ENCODE measurements at places on chromosomes 13 and 19.

- no peaks in the 10 kb centered on the region for H3K27me3 ChIP-seq
- peaks cover 3% of the 10 kb centered on the region for H3K4me1 ChIP-seq
- H3K4me3 ChIP-seq: no peak overlapping the region
- no peak overlapping the region for H3K27ac ChIP-seq
These were observed 142.6 kb downstream of the CRYL1 start for GRCh38 chr13:20383058-20383457.

DNA sequence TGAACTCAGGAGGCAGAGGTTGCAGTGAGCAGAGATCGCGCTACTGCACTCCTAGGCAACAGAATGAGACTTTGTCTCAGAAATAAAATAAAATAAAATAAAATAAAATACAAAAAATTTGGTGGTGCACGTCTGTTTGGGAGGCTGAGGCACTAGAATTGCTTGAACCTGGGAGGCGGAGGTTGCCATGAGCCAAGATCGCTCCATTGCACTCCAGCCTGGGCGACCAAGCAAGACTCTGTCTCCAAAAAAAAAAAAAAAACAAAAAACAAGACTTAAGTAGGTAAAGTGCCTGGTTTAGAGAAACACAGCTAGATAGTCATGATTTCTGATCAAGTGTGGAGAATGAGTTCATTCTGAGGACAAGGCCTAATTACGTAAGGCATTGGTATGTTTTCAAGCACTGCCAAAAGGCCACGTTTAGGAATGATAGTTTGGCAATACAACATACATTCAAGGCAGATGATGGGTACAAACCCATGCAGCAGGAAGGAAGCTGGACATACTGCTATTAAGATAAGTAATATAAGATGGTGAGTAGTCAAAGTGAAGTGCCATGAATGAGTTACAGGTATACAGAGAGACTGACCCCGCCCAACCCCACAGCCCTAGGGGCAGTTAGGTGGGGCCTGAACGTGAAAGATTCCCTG is 4.8 kb upstream of the UCHL3 start:
- no peak overlapping the region for H3K27ac ChIP-seq

DNA sequence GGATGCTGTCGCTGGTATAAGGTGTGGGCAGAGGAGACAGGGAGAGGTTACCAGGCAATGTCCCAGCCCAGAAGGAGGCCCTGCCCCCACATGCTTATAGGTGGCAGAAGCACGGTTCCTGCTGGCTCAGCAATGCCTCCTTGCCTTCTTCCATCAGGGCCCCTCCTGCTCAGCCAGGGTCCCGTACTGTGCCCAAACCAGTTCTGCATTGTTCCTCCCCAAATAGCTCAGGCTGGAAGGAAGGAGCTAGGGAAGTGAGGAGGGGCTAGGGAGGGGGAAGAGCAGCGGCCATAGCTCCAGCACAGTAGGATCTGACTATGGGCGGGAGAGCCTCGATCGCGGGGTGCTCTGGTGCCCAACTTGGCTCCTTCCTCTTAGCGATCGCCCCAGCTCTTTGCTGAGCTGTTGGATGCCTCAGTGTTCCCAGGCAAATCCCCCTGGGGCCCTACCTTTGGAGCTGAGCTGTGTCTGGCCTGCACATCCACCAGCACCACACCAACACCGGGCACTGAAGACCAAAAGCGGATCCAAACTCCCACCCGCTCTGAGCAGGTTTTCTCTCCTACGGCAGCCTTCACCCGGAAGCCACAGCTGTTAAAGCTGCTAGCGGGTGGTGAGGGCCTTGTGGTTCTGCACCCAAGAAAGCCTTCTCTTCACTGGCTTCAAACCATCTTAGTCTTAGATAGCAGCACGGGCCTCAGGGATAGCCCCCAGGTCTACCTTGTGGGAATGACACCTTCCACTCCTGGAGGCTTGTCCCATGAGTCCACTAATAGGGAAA is 32.1 kb upstream of the PEPD start:
- H3K27ac ChIP-seq: no peak overlapping the region
- H3K4me1 ChIP-seq: no peaks in the 10 kb centered on the region
- DNase-seq: no peak
- peaks cover 8% of the 10 kb centered on the region for H3K27me3 ChIP-seq
- no peak overlapping the region for H3K4me3 ChIP-seq

GRCh38 chr19:16330368-16330801 is 5.8 kb downstream of the KLF2 start:
- peak; percentile 92 for DNase-seq
- no peaks in the 10 kb centered on the region for H3K27me3 ChIP-seq
- peaks cover 47% of the 10 kb centered on the region for H3K36me3 ChIP-seq
- H3K27ac ChIP-seq: peak overlapping the region; percentile 99
- peaks cover 55% of the 10 kb centered on the region for H3K4me1 ChIP-seq
